Smooth muscle cell of the coronary artery (primary cell): ENCODE measurements at places on chromosomes 6 and 20. TPM values are rescaled to one million over a fixed set of nuclear protein-coding genes. Genes with fewer than 3 reads are reported as not detected.

DEFB116 gene
- total RNA-seq: not detected in 2 replicates

C20orf96 gene
- total RNA-seq: 1.1 and 3.3 TPM in 2 replicates

DDX39B gene
- 238 and 398 TPM in 2 replicates for total RNA-seq

THEMIS gene
- total RNA-seq: not detected in 2 replicates

FAM83D gene
- total RNA-seq: 1.5 and 5.6 TPM in 2 replicates
